ENCODE measurements at places on chromosomes 1 and 21. TPM values are rescaled to one million over a fixed set of nuclear protein-coding genes. Genes with fewer than 3 reads are reported as not detected.

AKIRIN1 gene
- 79.6 TPM for total RNA-seq

GRCh38 chr1:107138767-107139445 is 1.9 kb upstream of the NTNG1 start:
- no peak for DNase-seq

- no peak for DNase-seq
These were observed 21.3 kb downstream of the FAM78B start for GRCh38 chr1:166145499-166145898.

DNA sequence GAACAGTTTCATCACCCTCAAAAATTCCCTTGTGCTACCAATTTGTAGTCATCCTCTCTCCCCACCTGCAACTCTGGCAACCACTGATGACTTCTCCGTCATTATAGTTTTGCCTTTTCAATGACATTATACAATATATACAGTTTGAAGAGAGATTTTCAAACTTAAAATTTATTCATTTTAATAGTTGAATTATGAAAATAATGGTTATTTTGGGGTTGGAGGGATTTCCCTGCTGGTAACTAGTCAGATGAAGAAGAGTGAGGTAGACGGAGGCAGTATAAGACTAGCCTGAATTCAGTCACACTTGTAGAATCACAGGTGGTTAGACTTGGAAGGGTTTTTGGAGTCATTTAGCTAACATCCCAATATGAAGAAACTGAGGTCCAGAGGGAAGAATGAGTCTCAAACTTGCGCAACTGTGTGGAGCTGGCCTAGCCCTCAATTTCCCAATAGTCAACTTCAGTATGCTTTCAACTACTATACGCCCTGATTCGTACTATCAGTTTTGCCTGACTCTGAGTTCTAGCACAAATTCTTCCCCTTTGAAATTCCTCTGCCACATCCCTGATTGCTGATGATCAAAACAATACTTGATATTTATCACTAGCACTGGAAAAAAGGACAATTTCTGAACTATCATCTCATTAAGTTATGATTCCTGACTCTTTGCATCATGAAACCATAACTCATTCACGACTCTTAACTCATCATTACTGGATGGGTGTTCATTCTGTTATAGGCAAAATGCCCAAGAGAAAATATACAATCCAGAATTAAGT is 54.2 kb downstream of the VANGL2 start:
- no peak for DNase-seq

- no peak for DNase-seq
These were observed 53.6 kb downstream of the POFUT2 start for GRCh38 chr21:45234127-45234526.

- no peak for DNase-seq
These were observed 6.3 kb downstream of the VANGL1 start for GRCh38 chr1:115647919-115648650.

DNA sequence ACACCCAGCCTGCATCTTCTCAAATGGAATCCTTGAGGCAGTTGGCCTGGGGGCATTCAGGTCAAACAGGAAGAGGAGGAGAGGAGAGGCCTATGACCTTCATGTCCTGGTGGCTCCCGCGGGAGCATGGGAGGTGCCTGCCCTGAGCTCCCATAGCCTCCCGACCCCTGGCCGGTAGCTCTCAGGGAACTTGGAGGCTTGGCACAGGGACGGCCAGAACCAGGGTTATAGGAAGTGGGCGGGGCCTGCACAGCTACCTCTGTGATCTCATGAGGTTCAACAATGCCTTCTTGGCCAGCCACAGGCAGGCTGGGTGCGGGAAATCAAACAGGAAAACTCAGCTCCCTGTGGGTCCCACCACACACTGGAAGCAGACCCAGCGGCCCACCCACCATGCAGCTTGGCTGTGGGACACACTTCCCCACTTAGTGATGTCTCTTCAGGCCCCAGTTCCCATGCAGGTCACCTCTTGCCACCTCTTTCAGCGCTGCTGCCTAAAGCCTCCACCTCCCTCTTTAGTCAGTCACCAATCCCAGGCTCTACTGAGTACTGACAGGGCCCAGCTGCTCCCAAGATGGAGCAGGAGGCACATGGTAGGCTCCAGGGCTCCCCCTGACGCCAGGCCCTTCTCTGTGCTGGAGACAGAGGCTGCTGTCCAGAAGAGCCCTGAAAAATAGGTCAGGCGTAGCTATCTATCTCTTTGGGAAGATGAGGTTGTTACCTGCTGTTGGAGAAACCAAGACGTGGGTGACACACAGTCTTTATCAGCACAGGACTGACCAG is at the start of gene SLFNL1:
SLFNL1 (minus strand) TSS at position 200 of the 783 bp plus-strand sequence. CDS start 1,065 bp downstream, outside the sequence.
- DNase-seq, result no peak

BMP8B gene
- 3.5 TPM for total RNA-seq

CELA3A gene
- not detected for total RNA-seq

DNA sequence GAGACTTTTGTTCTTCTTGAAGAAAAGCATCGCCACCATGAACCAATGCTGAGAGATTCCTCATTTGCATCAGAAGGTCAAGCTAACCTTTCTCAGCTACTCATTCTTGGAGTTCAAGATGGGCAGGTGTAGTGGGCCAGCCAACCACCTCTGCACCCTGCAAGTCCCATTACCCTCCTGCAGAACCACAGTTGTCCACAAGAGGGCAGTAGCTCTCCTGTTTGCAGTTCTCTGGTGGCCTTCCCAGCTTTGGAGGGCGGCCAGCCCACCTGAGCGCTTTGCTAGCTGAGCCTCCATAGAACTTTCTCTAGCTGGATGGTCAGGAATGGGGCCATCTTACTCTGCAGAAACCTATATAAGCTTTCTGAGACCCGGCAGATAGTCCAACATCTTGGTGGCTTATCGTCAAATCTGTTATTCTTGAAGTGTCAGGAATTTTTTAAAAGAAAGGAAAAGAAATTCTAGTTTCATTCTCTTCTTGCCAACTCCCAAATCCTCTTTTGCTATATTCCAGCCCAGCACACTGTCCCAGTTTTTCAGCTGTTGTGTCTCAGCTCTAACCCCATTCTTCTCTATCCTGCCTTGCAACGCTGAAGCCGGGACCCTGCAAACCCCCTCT is 11.0 kb upstream of the LMX1A start:
- peak; percentile 78 for DNase-seq

DNA sequence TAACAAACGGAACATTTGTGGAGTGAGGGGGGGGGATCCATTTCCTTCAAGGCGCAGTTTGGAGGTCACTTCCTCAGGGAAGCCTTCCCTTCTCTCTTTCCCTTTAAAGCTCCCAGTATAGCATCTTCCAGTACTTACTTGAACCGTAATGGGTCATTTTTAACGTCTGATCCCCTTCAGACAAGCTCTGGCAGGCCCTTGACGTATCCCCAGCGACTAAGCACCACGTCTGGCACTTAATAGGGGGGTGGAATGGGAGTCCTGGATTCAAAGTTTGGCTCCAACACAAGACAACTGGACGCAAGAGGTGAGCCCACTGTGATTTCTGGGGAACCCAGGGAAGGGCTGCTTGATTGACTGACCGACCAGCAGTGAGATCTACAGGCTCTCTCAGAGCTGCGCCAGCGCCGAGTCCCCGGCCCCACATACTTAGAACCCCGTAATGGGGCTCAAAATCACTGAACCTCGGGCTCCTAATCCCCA is 441 bp downstream of the YARS1 start:
- DNase-seq, result peak; percentile 65

UBL4B gene
- total RNA-seq, result not detected

GRCh38 chr1:15262706-15263105 is 15.7 kb downstream of the FHAD1 start:
- no peak for DNase-seq

CD164L2 gene
- total RNA-seq, result not detected

RORC gene
- 0.33 TPM for total RNA-seq

UBE4B gene
- 41.1 TPM for total RNA-seq

- DNase-seq, result no peak
These were observed 10.5 kb downstream of the ACOT11 start for GRCh38 chr1:54558434-54559030.

DNA sequence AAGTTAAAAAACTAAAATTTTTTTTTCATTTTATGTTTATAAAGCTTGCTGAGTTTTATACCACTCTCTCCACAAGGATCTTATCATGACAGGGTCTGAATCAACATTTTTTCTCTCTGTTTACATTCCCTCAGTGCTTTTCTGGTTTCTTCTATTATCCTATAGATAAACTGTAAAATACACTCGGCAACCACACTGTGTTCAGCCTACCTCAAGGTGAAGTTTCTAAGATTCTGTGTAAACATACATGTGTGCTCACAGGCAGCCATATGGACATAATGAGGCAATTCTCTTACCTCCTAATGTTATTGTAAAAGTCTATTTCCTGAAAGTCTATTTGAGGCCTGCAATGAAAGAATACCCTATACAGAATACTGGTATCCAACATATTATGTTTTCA is 114.6 kb downstream of the NTPCR start:
- no peak for DNase-seq

DNA sequence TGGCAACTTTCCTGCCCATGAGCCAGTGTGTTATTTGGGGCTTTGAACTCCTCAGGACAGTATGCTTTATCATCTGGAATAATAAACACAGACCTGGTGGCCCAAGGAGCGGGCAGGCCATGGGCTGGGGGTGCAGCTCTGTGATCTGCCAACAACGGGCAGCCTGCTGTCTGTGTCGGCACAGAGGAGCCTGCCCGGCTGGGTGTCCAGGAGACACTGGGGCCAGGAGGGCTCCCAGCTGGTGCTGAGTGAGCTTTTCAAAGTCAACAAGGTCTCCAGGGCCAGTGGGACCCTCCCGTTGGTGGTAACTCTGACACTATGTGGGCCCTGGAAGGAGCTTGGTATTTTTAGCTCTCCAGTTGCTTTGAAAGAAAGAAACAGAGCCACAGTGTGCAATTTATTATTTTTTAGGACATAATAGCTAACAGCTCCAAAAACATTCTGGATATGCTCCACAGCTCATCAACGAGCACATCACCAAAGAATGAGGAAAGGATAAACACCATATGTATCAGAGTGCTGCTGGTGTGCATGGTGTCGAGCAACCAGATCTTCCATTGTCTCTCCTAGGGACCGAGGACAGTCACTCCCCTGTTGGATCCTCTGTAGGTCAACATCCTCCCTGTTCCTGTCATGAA is 488.7 kb upstream of the USP24 start:
- DNase-seq, result no peak

- no peak for DNase-seq
These were observed 33.9 kb upstream of the SDC3 start for GRCh38 chr1:30942326-30942963.

NHLH2 gene
- not detected for total RNA-seq

- no peak for DNase-seq
These were observed 4.8 kb downstream of the UMODL1 start for GRCh38 chr21:42075686-42076471.

GRCh38 chr1:111793923-111794322 is 38.2 kb downstream of the DDX20 start:
- DNase-seq, result no peak

DNA sequence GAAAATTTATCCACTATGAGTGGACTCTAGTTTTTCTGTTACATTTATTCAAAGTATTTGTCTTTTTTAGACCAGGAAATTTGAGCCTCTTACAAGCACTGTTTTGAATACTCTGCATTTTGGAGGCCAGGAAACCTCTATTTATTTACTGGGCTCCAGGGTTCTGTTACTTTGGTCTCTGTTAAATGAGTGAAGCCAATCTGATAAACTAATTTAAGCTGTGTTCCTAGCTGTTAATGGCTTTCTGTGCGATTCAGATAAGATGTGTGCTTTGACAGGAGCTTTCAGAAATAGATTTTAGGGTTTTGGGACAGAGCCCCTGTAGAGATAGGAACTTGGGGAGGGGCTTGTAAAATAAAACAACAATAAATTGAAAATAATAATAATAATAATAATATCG is 23.9 kb downstream of the ACKR1 start:
- no peak for DNase-seq

DNA sequence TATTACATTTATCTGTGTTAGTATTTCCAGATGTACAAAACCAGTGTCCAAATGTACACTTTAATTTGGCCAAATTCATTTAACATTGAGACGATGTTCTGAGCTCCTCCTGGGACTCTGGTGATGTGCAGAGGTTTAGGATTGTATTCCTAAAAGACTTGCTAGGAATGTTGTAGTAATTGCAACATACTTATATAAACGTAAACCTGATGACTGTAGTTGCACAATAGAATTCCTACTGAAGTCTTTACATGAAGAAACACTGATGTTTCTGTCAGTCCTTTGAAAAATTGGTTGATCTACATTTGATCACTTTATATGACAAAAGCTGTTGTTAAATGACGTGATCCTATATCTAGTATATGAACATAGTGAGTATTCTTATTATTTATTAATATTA is 5.1 kb upstream of the OR14C36 start:
- no peak for DNase-seq

FABP3 gene
- not detected for total RNA-seq

DNA sequence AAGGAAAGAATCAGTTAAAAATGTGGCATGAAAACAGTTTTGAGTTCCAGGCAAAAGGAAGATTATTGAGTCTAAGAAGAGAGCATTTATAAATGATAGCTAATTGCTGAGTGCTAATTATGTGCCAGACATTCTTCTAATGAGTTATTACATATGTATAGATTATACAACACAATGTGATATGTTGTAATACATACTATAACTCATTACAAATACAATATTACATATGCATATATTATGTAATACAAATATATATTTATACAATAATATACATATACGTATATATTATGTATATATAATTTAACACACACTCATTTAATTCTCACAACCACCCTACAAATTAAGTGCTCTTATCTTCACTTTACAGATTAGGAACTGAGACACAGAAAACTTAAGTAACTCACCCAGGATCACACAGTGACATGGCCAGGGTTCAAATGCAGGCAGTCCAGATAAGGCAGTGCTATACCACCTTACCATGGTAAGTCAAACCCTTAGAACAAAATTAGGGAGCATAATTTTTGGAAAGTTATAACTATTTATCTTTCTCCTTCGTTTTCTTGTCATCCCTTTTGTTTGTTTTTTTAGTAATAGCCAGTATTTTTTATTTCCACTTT is 4.0 kb downstream of the SORT1 start:
- DNase-seq, result no peak

LORICRIN gene
- not detected for total RNA-seq

- DNase-seq, result no peak
These were observed 155.8 kb upstream of the TMEM51 start for GRCh38 chr1:14997646-14998276.

GRCh38 chr1:27531959-27532685 is 42.2 kb upstream of the WASF2 start:
- no peak for DNase-seq

- no peak for DNase-seq
These were observed 235.2 kb downstream of the RPS6KC1 start for GRCh38 chr1:213286235-213286634.

PHC2 gene
- 166 TPM for total RNA-seq

OR2L2 gene
- total RNA-seq, result not detected

ADIPOR1 gene
- total RNA-seq, result 105 TPM

GRCh38 chr1:75797606-75798216 is 1.0 kb downstream of the MSH4 start:
- no peak for DNase-seq

DNA sequence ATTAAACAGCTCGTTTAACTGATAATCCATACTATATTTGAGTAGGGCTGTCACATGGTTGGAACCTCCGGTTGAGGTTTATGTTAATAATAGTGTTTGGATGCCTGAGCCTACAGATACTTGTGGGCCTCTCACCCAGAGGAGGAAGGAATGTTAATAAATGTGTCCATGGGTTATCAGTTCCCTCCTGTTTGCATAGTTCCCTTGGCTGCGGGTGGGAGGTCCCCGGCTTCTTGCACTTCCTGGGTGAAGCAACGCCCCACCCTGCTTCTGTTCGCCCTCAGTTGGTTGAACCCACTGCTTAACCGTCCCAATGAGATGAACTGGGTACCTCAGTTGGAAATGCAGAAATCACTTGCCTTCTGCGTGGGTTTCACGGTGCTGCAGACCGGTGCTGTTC is 23.6 kb upstream of the GBP1 start:
- DNase-seq, result peak; percentile 70

Measured in HT-29 (cell line).